ENCODE measurements at places on chromosomes 6 and 20.

- DNase-seq: no peak
Observed at GRCh38 chr6:73152556-73152955, 72.7 kb downstream of the KHDC1L start.

DNA sequence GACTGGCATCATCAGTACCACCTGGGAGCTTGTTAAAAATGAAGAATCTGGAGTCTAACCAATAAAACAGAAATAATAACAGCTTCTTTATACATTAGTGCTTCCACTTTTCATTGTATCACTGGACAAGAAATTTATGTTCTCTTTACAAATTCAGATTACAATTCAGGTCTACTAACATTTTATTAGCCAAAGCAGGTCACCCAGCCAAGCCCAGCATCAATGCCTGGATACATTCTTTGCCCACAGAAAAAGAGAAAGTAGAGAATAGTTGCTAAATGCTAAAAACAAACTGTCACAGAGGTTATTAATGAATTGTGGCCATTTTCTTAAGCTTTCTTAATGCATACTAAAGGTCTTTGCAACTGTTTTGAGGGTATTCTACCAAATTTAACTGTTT lies 458.3 kb downstream of the BTBD3 start:
- no peak for DNase-seq

- DNase-seq: no peak
Observed at GRCh38 chr20:38452880-38453624, 17.9 kb upstream of the SNHG17 start.

DNA sequence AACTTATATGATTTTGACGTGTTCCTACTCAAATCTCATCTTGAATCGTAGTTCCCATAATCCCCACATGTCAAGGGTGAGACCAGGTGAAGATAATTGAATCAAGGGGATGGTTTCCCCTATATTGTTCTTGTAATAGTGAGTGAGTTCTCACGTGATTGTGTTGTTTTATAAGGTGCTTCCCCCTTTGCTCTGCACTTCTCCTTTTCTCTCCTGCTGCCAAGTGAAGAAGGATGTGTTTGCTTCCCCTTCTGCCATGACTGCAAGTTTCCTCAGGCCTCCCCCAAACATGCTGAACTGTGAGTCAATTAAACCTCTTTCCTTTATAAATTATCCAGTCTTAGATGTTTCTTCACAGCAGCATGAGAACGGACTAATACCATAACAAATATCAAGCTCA lies 83.2 kb downstream of the MANEA start:
- DNase-seq: no peak

DNA sequence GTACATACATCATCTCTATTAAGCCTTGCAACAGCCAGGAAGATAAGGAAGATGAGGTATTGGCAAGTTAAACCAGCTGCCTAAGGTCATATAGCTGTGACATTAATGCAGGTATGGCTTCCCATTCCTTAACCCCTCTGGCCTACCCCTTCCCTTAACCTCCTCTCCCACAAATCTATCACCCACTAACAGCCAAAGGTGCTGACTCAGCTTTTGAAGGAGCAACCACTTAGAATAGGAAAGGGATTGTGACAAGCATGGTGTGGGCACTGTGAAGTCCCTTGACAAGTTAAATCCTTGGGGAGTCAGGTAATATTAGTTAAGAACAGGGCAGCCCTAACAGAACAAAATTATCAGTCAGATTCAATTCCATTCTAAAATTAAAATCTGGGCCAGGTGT lies 5.4 kb upstream of the SH3BGRL2 start:
- DNase-seq: no peak

GRCh38 chr6:137305691-137306090 lies 86.5 kb upstream of the IFNGR1 start:
- DNase-seq: no peak

DNA sequence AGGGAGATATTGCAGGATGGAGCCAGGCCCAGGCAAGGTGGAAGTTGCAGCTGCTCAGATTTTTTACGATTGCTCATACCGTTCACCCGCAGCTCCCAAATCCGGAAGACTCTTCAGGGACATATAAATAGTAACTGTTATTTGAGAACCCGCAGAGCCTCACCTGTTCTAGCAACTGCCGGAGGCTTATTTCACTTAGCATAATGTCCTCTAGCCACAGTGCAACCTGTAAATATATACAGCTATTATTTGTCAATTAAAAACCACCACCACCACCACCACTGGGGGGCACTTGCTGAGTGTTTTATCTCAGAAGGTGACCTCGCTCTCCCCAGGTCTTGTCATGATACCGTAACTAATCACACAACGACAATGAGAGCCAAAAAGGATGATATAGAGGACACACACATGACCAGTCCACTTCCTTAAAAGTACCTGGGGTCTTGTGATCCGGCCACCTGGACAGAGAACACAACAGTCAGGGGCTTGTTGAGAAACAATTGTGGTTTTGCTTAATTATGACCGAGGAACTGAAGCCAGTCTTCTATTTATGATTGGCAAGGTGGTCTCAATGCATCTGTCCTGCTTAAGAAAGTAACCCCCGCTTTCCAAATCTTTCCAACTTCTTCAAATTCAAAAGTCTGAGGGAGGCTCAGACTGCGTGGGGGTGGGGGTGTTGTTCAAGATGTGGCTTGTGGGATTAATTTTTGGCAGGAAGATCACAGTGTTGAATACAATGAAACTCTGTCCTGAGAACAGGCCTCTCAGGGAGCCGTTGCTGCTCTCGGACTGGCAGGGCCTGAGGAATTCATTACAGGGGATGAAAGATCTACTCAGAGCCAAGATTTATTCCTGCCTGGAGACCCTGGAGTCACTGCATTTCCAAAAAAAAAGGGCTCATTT lies 107.7 kb upstream of the PRND start:
- DNase-seq: peak; percentile 50

DNA sequence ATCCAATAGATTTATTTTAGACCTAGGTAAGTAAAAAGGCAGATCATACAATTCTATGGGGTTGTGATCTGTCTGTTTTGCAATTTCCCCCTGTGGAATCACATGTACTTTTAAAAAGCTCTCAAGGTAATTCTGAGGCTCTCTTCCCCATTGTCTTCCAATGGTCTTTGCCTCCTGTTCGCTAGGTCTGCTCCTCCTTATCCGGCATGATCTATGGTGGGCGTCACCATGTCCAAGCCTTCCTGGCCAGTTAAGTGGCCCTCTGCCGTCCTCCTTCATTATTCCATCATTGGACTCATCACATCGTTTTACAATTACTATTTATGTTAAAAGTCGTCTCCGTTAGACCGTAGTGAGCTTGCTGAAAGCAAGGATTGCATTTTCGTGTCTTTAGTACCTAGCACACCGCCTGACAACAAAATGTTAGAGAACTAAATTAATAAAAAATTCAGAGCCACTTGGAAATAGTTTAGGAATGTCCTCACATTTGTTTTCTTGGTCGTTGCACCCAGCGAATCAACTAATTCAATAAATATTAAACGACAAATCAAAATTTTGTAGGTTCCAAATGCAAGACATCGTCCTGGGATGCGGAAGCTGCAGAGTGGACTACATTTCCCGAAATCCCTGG lies 2.2 kb upstream of the STXBP5 start:
- no peak for DNase-seq

- no peak for DNase-seq
Observed at GRCh38 chr6:3351105-3351676, 92.4 kb downstream of the PSMG4 start.

DNA sequence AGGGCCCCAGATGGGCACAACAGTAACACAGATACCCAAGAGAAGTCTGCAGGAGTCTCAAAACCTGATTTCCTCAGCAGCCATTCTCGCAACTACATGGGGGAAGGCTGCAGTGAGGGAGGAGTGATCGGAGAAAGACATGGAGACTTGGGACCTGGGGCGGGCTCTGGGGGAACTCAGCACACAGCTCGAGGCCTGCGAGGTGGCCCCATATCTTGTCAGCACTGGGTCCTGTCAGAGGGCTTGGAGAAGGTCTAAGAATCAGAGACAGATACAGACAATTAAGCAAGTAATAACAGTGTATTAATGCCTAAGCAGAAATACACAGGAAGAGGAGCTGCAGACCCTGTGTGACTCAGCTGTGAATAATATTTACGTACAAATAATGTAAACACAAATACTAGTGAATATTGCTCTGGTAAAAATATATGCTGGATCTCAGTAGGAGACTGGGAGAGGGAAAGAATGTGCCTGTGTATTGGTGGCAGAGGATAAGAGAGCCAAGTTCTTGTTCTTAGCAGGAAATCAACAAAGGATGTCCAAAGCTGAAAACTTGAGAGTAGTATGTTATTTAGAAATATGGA lies 336.2 kb downstream of the ZFAND3 start:
- no peak for DNase-seq

DNA sequence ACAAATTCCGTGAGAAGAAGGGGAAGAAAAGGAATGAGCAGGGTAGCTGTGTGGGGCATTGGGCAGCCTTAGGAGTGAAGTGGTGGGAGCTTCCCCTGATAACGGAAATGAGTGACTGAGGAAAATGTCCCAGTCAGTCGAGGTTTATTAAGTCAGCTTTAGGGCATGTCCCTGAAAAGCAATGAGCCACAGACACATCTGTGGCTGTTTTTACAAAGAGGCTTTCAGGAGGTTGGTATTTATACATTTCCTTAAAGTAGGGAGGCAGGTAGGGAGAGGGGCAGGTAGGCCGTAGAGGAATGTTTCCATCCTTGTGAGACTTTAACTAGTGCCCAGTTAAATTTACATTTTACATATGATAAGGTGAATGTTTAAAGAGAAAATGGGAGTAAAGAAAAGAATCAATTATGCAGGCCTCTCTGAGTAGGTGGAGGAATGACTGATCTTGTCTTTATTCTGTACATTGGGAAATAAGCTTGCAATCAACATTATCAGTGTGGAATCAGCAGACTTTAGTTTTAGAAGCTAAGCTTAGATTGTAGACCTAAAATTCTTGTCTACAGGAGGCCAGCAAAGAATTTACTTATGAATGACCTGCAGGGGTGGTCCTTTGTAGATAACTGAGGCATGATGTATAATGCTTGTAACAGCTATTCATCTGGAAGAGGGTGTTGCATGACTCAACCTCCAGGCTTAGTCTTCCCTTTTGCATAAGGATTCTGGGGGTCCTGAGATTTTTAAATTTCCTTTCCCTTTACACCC lies 18.5 kb downstream of the SLC22A2 start:
- no peak for DNase-seq

GRCh38 chr20:58720890-58721289 lies 28.3 kb downstream of the NPEPL1 start:
- DNase-seq: no peak

- no peak for DNase-seq
Observed at GRCh38 chr20:50744143-50744792, 12.9 kb downstream of the PARD6B start.

- DNase-seq: no peak
Observed at GRCh38 chr6:118668761-118669385, 17.5 kb upstream of the CEP85L start.

GRCh38 chr6:150075034-150075421 lies 6.1 kb upstream of the ULBP3 start:
- DNase-seq: no peak

- DNase-seq: no peak
Observed at GRCh38 chr6:64815718-64816117, 891.3 kb downstream of the EYS start.

DNA sequence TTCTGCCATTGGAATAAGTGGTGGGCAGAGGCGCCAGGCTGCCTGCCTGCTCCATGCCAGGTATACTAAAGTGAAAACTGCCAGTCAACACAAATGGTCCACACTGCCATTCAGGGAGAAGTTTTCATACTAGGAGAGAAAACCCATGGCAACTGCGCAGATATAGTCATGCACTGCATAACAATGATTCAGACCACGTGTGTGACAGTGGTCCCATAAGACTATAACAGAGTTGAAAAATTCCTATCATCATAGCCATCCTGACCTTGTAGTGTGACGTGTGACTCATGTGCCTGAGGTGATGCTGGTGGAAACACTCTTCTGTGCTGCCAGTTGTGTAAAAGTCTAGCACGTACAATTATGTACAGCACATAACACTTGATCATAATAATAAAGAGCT lies 25.1 kb downstream of the ZC3H12D start:
- no peak for DNase-seq

- DNase-seq: no peak
Observed at GRCh38 chr20:32457479-32457986, 99.4 kb downstream of the ASXL1 start.

DNA sequence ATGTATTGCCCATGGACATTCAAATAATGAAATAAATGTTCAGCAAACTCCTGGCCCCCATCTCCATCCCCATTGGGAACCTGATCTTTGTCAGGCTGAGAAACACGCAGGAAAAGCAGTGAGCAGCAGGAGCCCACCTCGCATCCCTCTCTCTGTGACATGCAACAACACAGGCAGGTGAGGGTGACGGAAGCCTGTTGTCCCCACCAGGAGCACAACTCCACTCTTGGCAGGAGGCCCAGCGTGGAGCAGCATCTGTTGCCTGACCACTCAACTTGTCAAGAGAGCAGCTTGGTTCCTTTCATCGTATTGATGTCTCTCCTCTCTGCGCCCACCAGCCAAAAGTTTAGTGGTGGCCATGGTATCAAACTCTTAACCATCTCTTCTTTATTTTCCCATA lies 586.9 kb upstream of the ARID1B start:
- DNase-seq: no peak

- no peak for DNase-seq
Observed at GRCh38 chr6:89999154-89999553, 104.9 kb downstream of the GJA10 start.

DNA sequence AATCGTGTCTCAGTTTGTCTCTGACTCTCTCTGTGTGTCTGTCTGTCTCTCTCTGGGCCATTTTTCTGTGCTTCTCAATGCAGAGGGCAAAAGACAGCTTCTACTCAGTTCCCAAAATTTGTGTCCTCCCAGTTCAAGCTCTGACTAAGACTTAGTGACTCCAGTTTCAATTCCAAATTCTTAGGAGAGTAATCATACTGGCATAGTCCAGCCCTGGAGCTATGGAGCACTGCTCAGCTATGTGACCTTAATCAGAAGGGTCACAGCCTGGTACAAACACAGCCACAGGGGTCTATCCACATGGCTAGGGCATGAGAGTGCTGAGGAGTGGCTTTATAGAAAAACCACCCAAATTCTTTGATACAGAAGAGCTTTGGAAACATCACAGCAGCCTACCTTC lies 91.9 kb downstream of the FOXF2 start:
- no peak for DNase-seq

GRCh38 chr6:33335916-33336315 lies 18.4 kb upstream of the ZBTB22 start:
- no peak for DNase-seq

DNA sequence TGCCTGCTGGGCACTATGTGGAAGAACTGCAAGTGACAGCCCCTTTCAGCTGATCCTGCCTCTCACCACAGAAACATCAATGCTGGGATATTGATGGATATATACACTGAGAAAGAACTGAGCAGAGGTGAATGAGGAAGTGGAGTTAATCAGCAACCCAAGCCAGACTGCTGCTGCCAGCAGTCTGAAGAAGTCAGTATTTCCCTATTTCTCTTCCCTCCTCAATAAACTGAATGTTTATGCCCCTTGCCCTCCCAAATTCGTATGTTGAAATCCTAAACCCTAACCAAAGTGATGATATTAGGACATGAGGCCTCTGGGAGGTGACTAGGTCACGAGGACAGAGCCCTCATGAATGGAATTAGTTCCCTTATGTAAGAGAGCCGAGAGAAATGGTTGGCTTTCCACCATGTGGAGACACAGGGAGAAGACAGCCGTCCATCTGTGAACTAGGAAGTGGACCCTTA lies 76.3 kb downstream of the CDK19 start:
- no peak for DNase-seq

GRCh38 chr6:117206944-117207687 lies 58.2 kb upstream of the VGLL2 start:
- DNase-seq: no peak

GRCh38 chr6:72382602-72383529 lies 239.0 kb upstream of the KCNQ5 start:
- no peak for DNase-seq

Measured in stimulated activated CD4-positive, alpha-beta T cell treated with anti-CD3 and anti-CD28 coated beads, Interleukin-4, amount 100 ng/mL, for 4 hours (primary cell).